ENCODE measurements at places on chromosomes 2 and 18. TPM values are rescaled to one million over a fixed set of nuclear protein-coding genes. Genes with fewer than 3 reads are reported as not detected.

The IL1B gene
- 0.22 TPM for total RNA-seq

The HOXD12 gene
- total RNA-seq: not detected

The PDE1A gene
- 3.0 TPM for total RNA-seq

The UNC80 gene
- total RNA-seq: 0.20 TPM

The OXER1 gene
- total RNA-seq: not detected

The CAMKMT gene
- total RNA-seq: 2.6 TPM

The RGPD4 gene
- not detected for total RNA-seq

The ABHD3 gene
- total RNA-seq: 6.9 TPM

The LOXHD1 gene
- not detected for total RNA-seq

The CXCR1 gene
- total RNA-seq: not detected

The TRAPPC8 gene
- total RNA-seq: 56.5 TPM

The IL1R1 gene
- 52.6 TPM for total RNA-seq

Measured in lung microvascular endothelial cell (primary cell).